ENCODE measurements at places on chromosomes 6 and 20.

DNA sequence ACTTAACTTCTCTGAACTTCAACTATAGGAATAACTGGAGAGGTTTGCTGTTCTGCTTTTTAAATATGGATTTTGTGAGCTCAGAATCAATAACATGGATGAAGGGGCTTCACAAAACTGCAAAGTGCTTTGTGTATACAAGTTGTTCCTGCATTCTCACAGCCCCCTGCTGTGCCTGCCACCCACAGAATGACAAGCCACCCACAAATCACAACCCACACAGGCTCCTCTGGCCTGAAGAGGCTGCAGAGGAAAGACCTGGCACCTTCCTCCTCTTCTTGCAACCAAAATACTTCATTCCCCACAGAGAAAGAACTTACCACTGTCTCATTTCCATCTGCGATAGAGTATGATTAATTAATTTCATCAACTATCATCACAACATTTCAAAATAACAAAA lies 106.7 kb upstream of the NHSL1 start:
- DNase-seq, result no peak

DNA sequence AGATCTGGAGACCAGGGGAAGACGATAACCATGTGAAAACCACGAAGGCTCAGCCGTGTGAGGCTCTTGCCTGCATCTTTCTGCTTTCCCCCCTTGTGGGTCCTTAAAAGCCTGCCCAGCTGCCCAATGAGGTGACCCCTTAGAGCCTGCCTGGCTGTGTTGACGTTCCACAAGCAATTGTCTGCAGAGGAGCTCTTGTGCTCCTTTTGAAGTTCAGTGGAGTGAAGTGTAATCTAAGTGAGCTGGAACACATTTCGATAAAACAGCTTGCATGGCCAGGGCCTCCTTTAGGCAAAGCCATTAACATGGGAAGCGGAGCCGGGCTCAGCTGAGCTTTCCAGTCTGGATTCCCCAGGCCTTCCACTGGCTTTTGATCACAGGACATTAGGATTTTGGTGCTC lies 27.3 kb upstream of the TCP11 start:
- DNase-seq, result no peak

GRCh38 chr20:49103019-49103418 lies 56.9 kb downstream of the CSE1L start:
- DNase-seq, result no peak

GRCh38 chr6:169669147-169669546 lies 32.7 kb downstream of the WDR27 start:
- DNase-seq, result no peak

GRCh38 chr6:42961020-42961470 lies 491 bp downstream of the GNMT start:
- no peak for DNase-seq

DNA sequence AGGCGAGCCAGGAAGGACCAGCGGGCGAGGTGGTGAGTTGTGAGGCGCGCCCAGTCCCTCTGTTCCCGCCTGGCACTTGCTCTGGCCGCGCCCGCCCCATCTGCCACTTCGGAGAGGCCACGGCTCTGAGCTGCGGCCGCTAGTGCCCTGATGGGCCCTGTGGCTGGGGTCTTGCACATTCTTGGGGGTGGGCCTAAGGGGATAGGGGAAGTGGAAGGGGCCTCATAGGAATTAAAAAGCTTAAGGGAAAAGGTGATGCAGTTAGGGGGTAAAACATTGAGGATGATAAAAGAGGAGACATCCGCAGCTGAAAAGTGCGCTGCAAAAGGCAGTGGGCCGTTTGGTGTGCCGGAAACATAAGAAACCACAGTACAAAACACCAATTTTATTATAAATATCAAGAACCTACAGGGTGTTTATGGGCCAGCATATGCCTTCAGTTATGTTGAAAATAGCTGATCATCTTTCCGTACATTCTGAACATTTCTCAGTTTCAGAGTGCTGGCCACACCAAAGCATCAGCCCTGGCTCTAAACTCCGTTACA lies 1.1 kb upstream of the PSMB8 start:
- DNase-seq, result no peak

- DNase-seq, result no peak
Measured at GRCh38 chr20:26308961-26309360, 612.3 kb upstream of the ZNF337 start.

GRCh38 chr6:7914991-7915789 lies 4.6 kb upstream of the TXNDC5 start:
- DNase-seq, result no peak

- DNase-seq, result no peak
Measured at GRCh38 chr20:24868959-24869358, 80.1 kb upstream of the CST7 start.

DNA sequence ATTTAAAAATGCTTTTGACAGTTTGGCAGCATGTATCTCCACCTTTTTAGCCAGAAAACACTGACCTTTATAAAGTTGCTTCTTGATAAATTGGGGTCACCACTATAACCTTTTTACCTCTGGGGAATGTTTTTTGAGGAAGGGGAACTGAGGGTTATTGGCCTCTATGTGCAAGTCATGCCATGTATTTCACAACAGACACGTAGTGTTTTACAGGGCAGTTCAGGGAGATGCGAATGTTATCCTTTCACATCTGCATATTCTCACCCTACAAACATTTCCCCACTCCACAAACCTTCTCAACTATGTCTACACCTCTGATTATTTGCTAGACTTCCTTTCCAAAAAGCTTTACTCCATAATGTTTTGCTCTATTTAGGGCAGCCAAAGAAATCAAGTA lies 17.0 kb upstream of the SLA2 start:
- no peak for DNase-seq

- no peak for DNase-seq
Measured at GRCh38 chr6:21935561-21936028, 342.0 kb downstream of the SOX4 start.

- DNase-seq, result no peak
Measured at GRCh38 chr6:150293019-150293418, 75.8 kb upstream of the IYD start.

- DNase-seq, result no peak
Measured at GRCh38 chr6:144729502-144729901, 444.4 kb downstream of the UTRN start.

GRCh38 chr6:30136570-30137286 lies 788 bp downstream of the TRIM40 start:
- DNase-seq, result no peak

DNA sequence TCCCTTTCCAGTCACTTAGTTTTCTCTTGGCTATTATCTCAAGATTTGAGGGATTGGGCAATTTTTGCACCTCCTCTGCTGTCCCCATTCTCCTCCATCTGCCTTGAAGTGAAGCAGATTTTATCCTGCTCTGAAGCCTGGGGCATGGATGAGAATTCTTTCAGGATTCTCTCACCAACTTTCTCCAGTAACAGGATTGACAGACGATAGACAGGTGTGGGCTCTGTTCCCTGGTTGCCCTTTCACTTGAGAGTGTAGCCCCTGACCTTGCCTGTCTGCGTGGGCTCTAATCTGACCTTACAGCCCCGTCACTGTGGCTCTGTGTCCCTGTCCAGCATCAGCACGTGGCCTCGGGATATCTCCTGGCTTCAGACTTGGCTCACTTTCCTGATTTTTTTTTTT lies 27.1 kb downstream of the CDYL start:
- no peak for DNase-seq

DNA sequence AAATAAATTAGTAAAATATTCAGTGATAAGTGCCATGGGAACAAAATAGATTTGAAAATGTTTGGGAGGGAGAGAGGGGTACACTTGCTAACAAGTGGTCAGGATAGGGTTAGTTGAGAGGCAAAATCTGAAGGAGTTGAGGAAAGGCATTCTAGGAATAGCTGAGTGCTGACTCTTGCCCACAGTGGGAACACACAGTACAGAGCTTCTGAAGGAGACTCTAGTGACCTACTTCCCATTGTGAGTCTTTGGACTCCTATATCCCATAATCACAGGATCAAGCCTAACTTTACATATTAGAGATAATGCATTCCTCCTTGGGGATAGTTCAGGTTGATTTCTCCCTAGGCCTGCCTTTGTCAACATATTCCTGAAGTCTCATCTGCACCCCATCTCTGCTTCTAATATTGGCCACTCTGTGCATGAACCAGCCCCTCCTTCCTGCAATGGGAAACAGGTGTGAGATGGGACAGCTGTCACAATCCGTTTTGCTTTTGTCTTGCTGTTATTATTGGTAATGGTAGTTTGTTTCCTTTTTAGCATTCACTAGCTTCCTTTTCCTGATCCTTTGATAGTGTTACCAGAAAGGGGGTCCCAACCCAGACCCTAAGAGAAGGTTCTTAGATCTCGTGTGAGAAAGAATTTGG lies 2.6 kb upstream of the TRIM38 start:
- no peak for DNase-seq

GRCh38 chr6:52749556-52750152 lies 13.6 kb downstream of the GSTA2 start:
- no peak for DNase-seq

- DNase-seq, result no peak
Measured at GRCh38 chr6:112581015-112581414, 233.9 kb downstream of the RFPL4B start.

DNA sequence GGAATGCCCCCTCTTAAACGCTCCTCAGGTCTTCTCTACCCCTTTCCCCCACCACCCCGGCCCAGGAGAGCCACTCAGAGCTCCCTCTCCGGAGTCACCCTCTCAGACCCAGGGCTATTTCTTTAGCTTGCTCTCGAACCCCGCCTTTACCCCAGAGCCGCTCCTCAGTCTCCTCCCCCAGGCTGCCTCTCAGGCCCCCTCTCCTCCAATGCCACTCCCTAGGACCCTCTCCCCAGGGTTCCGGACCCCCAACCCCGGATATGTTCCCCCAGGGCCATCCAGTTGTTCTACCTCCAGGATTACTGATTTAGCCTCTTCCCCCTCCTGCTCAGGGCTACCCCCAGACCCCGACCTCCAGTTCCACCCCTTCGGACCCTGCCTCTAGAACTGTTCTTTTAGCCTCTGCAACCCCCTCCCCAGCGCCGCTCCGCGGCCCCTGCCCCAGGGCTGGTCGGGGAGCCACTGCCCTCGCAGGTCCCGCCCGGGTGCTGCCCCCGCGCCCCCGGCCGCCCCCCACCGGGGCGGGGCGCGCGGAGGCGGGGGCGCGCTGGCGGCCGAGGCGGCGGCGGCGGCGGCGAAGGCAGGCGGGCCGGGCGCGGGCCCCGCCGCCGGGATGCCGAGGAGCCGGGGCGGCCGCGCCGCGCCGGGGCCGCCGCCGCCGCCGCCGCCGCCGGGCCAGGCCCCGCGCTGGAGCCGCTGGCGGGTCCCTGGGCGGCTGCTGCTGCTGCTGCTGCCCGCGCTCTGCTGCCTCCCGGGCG lies at the start of gene MMP24:
Gene MMP24 (plus strand): TSS at position 565 of the 758 bp plus-strand sequence. CDS start 49 bp downstream, at position 614.
- DNase-seq, result no peak

- no peak for DNase-seq
Measured at GRCh38 chr6:114106020-114106419, 135.1 kb upstream of the HDAC2 start.

DNA sequence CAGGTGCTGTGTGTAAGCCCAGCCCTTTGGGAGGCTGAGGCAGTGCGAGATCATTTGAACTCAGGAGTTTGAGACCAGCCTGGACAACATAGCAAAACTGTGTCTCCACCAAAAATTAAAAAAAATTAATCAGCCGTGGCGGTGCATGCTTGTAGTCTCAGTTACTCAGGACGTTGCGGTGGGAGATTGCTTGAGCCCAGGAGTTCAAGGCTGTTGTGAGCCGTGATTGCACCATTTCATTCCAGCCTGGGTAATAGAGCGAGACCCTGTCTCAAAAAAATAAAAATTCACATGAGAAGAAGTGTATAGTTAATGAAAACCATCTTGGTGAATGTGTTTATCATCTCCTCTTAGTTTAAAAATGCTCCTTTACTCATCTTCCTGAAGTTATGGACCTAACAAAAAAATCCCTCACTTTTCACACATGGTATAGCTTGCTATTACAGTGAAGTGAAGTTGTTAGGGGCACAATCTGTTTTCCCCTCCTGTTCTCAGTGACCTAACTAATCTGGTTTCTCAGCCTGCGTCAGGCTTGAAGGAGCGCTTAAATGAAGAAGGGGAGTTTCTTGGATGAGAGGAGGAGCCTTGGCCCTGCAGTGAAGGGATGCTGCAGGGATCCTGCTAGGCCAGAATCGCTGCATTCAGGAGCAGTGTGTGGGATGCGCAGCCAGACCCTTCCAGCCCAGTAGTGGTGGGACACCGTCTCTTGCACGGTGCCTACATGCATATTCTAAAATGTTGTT lies 45.3 kb downstream of the JARID2 start:
- DNase-seq, result no peak

- no peak for DNase-seq
Measured at GRCh38 chr6:79079561-79080041, 1.5 kb upstream of the PHIP start.

DNA sequence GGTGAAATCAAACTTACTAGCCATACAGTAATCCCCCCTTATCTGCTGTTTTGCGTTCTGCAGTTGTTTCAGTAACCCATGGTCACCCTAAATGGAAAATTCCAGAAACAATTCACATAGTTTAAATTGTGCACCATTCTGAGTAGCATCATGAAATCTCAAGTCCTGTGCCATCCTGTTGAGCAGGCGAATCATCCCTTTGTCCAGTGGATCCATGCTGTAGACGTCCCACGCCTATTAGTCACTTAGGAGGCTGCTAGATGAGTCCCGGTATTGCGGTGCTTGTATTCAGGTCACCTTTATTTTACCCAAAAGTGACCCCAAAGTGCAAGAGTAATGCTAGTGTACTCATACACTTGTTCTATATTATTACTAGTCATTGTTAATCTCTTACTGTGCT lies 46.4 kb downstream of the HECA start:
- DNase-seq, result no peak

GRCh38 chr6:15061908-15062515 lies 183.9 kb upstream of the JARID2 start:
- no peak for DNase-seq

DNA sequence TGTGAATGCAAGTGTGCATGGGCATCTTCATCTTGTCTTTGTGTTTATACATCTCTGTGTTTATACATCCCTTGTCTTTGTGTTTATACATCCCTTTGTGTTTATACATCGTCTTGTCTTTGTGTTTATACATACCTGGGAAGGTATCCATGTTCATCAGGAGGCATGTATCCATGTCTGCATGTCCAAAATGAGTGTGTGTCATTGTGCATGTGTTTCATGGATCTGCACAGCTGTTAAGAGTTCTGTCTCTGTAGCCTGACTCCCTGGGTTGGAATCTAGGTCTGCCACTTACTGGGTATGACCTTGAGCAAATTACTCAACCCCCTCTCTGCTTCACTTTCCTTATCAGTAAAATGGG lies 50.1 kb upstream of the SIRPA start:
- DNase-seq, result no peak

DNA sequence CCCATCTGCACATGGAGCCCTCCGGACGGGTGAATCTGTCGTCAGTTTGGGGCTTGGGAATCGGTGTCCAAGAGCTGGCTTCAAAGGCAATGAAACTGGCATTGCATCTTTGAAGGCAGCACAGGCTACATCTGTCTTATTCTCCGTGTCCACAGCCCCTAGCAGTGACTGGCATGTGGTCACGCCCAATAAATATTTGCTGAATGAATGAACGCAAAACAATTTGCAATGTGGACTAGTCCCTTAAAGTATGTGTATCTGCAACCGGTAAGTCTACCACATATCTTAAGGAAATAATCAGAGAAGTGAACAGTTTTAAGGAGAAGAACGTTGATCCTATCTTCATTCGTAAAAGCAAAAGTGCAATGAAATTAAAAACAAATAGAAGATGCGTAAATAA lies 8.0 kb upstream of the PMEPA1 start:
- DNase-seq, result no peak

- no peak for DNase-seq
Measured at GRCh38 chr20:14597206-14597715, 259.8 kb upstream of the FLRT3 start.

GRCh38 chr6:75403563-75404080 lies 90.0 kb downstream of the FILIP1 start:
- DNase-seq, result no peak

- DNase-seq, result no peak
Measured at GRCh38 chr20:56839222-56839621, 210.1 kb downstream of the TFAP2C start.

Data from keratinocyte (primary cell).